ENCODE measurements at places on chromosomes 5 and 9.

- no peak for DNase-seq
Observed at GRCh38 chr5:52452098-52452497, 335.6 kb upstream of the ITGA1 start.

DNA sequence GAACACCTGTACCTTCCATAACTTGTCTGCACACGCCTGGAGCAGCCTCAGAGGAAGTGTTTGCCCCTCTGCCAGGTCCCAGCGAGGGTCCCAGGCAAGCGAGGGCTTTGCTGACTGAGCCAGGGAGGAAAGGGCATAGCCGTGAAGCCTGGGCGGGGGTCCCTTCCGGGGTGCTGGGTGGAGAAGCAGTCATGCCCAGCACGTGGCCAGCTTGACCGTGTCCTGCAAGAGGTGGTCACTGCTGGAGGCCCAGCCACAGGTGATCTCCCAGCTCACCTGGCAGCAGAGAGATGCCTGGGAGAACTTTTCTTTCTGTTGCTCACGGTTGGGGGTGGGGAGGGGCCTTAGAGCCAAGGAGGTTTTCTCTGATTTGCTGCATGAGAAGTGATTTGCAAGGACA lies 195.3 kb downstream of the CACNA1B start:
- no peak for DNase-seq

DNA sequence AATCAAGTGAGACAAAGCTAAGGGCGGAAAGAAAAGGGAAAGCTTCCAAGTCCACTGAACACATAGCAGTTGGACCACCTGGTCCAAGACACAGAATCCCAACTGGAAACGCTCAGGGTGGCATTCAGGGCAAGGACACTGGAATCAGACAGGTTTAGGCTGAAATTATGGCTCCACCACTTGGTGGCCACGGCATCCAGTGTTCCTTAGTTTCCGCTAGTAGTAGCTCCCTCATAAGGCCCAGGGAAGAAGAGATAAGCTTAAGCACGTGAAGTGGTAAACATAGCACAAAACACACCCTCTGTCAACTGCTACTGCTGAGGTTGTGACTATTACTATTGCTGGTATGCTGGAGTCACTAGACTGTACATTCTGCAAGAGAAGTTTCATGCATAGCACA lies 209.4 kb downstream of the GLIS3 start:
- no peak for DNase-seq

DNA sequence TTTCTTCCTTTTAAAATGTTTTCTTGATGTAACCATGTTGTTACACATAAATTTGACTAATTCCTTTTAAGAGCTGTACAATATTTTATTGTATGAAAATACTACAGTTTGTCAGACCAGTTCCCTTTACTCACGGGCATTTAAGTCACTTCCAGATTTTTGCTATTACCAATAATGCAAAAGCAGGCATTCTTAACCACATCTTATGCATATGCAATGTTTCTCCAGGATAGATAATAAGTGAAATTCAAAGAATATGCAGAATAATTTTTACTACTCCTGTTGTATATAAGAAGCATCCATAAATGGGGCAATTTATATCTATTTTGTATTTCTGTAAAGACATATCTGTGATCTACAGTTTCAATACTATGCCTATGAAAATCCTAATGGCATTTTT lies 77.3 kb downstream of the FNIP1 start:
- DNase-seq: no peak
